IMR-90 (cell line): ENCODE measurements at places on chromosomes 11 and 22. TPM values are rescaled to one million over a fixed set of nuclear protein-coding genes. Genes with fewer than 3 reads are reported as not detected.

- no peak overlapping the region for H3K27ac ChIP-seq
- H3K36me3 ChIP-seq, result peaks cover 50% of the 10 kb centered on the region
- no peaks in the 10 kb centered on the region for H3K27me3 ChIP-seq
Observed at GRCh38 chr11:75574698-75575602, 12.9 kb downstream of the SERPINH1 start.

GRCh38 chr11:7208391-7208790 is 43.3 kb upstream of the SYT9 start:
- H3K4me3 ChIP-seq, result no peak overlapping the region
- no peaks in the 10 kb centered on the region for H3K4me1 ChIP-seq
- H3K27me3 ChIP-seq, result no peaks in the 10 kb centered on the region
- H3K36me3 ChIP-seq, result no peaks in the 10 kb centered on the region

DNA sequence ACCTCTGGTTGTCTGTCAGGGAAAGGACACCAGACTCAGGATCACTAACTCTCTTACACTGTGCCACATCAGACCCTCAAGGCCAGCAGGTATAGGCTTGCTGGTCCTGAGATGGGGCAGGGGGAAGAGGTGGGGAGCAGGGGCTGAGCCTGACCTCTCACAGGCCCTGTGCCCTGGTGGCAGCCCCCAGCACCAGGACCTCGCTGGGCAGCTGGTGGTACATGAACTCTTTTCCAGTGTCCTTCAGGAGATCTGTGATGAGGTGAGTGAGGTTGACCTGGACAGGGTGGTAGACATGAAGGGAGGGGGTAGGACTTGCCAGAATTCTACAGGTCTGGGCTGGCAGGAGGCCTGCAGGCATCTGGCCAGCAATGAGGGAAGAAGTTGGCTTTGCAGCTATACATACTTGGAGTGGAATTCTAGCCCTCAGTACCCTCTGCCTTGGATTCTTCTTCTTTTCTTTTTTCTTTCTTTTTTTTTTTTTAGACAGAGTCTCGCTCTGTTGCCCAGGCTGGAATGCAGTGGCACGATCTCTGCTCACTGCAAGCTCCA is 1.4 kb downstream of the NUDT22 start:
- H3K4me1 ChIP-seq, result peaks cover 20% of the 10 kb centered on the region
- no peaks in the 10 kb centered on the region for H3K27me3 ChIP-seq
- DNase-seq, result no peak
- no peak overlapping the region for H3K4me3 ChIP-seq
- H3K27ac ChIP-seq, result no peak overlapping the region; the same call in 1 of the 2 replicates

DNA sequence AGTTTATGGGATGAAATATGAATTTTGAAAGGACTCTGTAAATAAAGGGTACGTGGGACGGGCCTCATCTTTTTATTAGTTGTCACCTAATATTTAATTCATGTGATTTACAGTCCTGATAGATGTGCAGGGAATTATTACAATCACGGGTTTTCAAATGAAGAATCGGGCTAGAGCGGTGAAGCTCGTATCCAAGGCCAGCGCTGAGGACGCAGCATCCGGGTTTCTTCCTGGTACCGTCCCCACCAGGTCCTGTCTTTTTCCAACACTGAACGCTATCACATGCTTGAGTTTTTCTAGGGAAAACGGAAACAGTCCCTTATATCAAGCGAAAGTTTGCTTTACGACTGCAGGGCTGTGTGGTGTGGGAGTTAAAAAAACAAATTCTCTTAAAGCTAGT is 787 bp downstream of the SMDT1 start:
- peak overlapping the region; percentile 35; the same call in 1 of the 2 replicates for H3K27ac ChIP-seq
- peaks cover 6% of the 10 kb centered on the region for H3K4me1 ChIP-seq
- H3K27me3 ChIP-seq, result no peaks in the 10 kb centered on the region

DNA sequence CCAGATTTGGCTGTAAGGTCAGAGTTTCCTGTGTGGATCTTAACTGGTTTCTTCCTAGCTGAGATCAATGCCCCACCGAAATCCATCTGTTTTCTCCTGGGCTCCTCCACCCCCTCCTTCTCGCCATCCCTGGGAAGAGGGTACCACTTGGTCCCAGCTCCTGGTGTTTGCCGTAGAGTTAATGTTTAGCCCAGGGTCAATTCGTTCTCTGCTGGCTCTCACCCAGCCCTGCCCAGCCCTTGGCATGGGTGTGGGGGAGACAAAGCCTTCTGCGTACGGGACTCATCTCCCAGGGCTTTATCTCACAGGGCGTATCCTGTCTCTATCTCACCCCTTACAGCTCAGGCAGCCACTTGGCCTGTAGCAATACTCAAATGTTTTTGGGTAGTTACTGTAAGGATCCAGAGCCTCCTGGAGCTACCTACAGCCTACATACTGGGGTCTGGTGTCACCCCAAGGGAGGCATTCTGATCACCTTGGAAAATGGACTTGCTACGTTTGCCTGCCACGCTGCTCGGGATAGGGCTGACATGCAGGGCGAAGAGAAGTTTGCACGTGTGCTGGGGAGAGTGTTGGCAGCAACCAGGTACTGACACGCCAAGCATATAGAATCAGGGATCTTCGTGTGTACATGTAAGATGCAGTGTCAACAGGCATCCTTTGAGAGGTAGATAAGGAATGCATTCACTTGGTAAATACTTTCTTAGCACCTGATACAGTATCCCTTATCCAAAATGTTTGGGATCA is 66.1 kb downstream of the SCN3B start:
- peaks cover 7% of the 10 kb centered on the region for H3K4me1 ChIP-seq
- no peaks in the 10 kb centered on the region for H3K36me3 ChIP-seq
- no peaks in the 10 kb centered on the region for H3K27me3 ChIP-seq
- no peak for DNase-seq

Gene KIAA1671
- under 0.01 TPM in 1 of 2 replicates, not detected in the other for total RNA-seq

- no peaks in the 10 kb centered on the region for H3K4me1 ChIP-seq
- peaks cover 14% of the 10 kb centered on the region; the same call in 1 of the 2 replicates for H3K27me3 ChIP-seq
- peak overlapping the region; percentile 47 for H3K4me3 ChIP-seq
- H3K36me3 ChIP-seq, result no peaks in the 10 kb centered on the region
- H3K27ac ChIP-seq, result no peak overlapping the region
Observed at GRCh38 chr22:23069502-23070357, 589 bp upstream of the GNAZ start.

DNA sequence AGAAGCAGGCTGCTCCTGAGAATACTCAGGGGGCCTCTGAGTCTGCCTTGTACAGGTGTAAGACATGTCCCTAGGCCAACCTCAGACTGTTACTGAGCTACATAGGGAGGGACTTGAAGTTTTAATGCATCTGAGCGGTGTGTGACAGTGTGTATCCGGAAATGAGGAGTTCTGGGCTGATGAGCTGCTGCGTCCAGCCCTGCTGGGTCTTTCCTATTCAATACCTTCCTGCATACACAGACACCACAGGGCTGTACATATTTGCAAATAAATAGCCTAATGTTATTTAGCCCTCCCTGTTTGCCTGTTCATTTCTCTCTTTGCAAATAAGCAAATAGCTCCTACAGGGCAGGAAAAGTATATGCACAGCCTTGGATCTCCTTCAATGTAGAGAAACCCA is 134.7 kb upstream of the KIRREL3 start:
- no peak for DNase-seq
- peaks cover 8% of the 10 kb centered on the region for H3K27me3 ChIP-seq
- H3K4me1 ChIP-seq, result no peaks in the 10 kb centered on the region
- H3K27ac ChIP-seq, result no peak overlapping the region
- no peaks in the 10 kb centered on the region for H3K36me3 ChIP-seq
- no peak overlapping the region for H3K4me3 ChIP-seq
